ENCODE measurements at places on chromosomes 13 and 19.

GRCh38 chr13:95445131-95445530 lies 107.4 kb upstream of the CLDN10 start:
- no peak for DNase-seq

DNA sequence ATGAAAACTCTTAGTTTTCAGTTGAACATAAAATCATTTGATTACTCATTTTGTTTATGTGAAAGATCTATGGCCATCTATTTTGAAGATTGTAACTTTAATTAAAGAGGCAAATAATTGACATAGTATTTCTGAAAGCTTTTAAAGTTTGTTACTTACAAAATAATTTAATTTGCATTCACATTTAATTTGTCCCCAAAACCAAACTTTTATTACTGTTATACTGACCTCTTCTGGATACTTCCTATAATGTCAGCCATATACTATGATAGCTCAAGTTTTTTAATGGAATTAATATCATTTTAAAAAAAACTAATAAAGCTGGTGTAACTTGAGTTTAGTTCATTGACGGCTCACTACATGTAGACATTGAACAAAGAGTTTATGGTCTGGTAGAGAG lies 4.9 kb upstream of the SGCG start:
- DNase-seq = peak; percentile 10

GRCh38 chr19:2475018-2475701 lies 767 bp upstream of the GADD45B start:
- peak; percentile 73 for DNase-seq

DNA sequence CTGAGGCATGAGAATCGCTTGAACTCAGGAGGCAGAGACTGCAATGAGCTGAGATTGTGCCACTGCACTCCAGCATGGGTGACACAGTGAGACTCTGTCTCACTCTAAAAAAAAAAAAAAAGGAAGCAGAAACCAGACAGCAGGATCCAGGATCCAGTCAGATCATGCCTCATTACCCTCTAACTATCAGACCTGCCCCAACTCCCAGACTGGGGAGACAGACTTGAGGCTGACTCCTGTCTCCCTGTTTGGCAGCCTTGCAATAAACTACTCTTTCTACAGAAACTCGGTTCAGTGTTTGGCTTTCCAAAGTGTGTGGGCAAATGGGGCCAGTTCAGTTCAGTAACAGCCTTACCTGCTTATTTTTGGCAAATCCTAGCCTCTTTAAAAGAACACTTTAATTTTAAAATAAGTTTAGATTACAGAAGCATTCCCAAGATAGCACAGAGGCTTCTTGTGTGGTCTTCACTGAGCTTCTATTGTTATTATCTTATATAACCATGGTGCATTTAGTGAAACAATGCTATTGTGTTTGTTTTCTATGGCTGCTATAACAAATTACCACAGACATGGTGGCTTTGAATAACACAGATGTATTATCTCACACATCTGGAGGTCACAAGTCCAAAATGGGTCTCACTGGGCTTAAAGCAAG lies 18.5 kb downstream of the RASL11A start:
- DNase-seq = no peak

All from suppressor macrophage treated with lipopolysaccharide for 4 hours (primary cell).